ENCODE measurements at places on chromosomes 2 and 18.

DNA sequence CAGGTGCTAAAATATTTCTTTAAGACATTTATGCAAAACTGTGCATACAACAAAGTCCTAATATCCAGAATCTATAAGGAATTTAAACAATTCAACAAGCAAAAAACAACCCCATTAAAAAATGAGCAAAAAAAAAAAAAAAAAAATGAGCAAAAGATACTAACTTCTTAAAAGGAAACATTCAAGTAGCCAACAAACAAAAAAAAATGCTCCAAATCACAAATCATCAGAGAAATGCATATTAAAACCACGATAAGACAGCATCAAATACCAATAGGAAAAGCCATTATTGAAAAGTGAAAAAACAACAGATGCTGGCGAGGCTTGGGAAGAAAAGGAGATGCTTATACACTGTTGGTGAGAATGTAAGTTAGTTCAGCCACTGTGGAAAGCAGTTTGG lies 34.9 kb downstream of the B4GALT6 start:
- no peak for DNase-seq

DNA sequence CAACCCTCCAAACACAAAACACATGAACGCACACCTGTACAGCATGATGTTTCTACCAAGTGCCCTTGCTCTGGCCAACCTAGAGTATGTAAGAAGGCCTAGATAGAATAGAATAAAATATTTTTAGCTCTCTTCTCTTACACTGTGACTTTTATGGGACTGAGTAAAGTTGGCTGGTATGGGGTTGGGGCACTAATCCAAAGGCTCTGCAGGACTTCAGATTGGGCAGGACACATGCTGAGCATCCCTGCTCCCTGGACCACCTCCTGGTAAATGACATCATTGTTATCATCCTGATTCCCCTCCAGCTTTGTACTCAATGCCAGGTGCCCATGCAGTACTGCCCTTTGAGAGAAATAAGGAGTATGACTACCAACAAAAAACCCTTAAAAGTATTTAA lies 322.2 kb downstream of the SLC8A1 start:
- no peak for DNase-seq

DNA sequence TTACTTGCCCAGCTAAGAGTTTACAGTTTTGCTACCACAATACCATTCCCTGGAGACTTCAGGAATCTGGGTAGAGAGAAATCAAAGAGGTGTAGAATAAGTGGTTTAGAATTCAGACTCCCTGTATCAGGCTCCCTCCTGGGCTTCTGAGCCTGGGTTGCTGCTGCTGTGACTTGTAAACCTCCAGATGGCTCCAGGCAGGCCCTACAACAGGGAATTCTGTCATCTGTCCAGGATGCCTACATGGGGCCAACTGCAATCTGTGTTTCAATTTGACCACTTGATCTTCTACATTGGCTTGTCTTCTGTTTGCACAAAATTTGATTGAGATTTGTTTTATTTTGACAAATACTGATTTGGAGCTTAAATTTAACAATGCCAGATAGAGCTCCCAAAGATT lies 183.9 kb downstream of the RAD51AP2 start:
- DNase-seq: no peak

- DNase-seq: no peak
Measured at GRCh38 chr2:40439473-40439872, 12.4 kb downstream of the SLC8A1 start.
